ENCODE measurements at places on chromosomes 16 and 17.

- no peak for DNase-seq
These were observed 41.0 kb downstream of the STAT3 start for GRCh38 chr17:42347198-42347597.

DNA sequence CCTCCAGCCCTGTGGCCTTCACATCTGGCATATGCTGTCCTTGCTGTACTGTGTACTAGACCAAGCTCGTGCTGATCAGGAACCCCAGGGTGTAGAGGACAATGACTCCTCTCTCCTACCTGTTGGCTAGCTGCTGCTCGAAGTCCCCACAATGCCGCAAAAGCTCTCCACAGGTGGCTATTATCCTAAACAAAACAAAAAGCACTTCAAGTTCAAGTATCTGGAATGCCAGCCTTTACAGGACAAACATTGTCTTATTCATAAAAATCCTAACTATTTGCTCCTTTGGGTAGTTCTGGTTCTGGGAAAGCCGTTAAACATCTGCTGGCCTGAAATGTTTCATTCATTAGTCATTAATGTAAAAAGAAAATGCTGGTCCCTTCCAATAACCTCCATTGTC, 42.8 kb downstream of the COG7 start:
- DNase-seq: no peak

GRCh38 chr16:70678121-70678897, 7.5 kb downstream of the MTSS2 start:
- DNase-seq: no peak

GRCh38 chr17:74773871-74774286, 2.3 kb downstream of the NAT9 start:
- DNase-seq: no peak
